ENCODE measurements at places on chromosomes 3 and 15.

DNA sequence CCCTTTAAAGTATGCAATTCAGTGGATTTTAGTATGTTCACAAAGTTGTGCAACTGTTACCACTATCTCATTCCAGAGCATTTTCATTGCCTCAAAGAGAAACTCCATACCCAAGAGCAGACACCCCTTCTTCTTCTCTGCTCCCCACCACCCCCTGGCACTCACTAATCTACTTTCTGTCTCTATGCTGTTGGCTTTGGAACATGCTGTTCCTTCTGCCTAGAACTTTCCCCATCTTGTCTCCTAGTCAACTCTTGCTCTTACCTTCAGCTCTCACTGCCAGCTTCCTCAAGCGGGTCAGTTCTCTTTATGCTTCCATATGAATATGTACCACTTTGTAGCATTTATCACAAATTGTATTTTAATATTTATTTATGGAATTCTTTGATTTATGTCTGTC lies 50.1 kb downstream of the TYRO3 start:
- DNase-seq: no peak

- no peak for DNase-seq
Observed at GRCh38 chr15:29945943-29946596, 123.8 kb upstream of the TJP1 start.

DNA sequence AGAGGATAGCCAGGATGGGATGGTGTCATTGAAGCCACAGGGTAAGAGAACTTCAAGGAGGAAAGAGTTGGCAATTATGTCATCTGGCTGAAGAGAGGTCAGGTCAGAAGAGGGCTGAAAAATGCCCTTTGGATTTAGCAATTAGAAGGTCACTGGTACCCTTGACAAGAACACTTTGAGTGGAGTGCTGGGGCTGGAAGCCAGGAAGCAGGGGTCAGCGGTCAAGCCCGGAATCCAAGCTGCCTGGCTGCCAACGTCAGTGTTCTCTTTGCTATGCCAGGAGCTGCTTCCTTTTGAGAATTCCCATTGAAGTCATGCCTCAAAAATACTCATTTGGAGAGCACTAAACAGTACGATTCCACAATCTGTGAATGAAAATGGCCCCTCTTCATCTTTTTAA lies 386.5 kb downstream of the SHQ1 start:
- DNase-seq: no peak

DNA sequence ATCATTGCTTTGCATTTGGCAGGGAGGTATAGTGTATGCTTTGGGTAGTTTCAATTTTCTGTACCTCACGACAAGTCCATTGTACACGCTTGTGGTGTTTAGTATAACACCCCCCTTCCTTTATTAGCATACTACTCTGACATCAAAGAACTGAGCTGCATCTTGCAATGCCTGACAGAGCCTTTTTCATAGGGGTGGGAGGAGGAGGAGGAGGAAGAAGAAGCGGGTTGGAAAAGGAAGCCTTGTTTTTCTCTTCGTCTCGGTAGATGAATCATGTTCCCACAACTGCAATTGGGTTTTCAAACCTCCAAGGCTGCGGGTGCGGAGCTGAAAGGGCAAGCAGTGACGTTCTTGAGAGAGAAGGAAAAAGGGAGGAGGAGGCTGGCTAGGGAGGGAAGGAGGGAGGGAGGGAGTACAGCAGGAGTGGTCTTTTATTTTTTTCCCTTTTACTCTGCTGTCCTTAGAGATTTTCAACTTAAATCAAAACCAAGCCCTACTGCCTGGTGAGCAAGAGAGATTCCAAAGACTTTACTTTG lies 175.7 kb downstream of the KLHL25 start:
- DNase-seq: peak; percentile 58

DNA sequence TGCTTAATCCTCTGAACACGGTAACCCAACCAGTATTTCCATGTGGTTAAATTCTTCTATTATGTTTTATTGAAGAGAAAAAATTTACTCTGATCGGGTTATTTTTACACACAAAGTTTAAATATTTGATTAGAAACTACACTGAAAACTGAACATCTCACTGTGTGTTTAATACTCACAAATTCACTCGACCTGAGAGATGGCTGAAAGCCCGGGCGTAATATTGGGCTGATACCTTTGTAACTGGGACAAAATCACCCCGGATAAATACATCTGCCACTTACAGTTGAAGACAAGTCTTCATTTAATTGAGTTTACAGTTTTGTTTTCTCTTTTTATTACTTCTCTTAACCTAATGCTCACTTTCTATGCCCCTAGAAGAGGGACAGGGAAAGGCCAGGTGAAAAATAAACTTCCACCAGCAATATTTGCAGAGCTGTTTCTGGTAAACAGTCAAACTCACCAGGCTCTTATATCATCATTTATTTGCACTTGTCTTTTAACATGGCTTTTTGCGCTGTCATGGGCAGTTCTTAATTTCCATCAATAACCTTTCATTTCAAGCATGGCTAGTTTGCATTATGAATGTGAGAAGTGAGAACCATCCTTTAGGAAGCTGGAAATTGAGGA lies 145.6 kb upstream of the TMCO5A start:
- no peak for DNase-seq

DNA sequence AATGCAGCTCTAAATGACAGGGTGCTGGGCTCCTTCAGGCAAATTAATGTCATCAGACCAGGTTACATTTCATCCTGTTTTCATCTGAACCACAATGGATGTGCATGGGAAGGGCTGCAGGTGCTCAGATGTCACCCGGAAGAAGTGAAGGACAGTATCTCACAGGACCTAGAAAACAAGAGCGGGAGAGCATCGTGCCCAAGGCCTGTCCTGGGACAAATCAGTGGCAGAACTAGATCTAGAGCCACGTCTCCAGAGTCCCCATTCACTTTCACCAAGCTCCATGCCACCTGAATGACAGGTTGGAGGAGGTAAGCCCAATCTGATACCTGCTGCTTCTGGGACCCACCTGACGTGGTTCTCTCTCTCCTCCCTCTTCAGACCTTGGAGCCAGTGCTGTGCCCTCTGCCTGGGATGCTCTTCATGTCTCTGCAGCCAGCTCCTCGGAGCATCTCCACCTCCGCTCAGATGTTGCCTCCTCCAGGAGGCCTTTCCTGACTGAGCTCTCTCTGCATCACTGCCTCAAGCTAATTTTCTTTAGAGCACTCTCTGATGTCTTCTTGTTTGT lies 77.3 kb downstream of the CPN2 start:
- DNase-seq: no peak

DNA sequence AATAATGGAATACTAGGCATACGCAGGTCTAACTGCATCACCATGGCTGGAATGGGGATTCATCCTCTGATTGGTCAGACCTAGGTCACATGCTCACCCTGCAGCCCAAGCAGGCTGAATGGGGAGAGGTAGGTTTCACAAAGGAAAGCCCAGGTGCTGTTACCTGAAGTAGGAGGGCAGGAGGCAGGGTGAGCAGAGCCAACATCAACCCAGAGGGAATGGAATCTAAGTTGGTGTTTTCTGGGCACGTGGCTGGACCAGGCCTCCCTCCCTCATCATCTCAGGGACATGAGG lies 6.7 kb upstream of the H1-8 start:
- no peak for DNase-seq

DNA sequence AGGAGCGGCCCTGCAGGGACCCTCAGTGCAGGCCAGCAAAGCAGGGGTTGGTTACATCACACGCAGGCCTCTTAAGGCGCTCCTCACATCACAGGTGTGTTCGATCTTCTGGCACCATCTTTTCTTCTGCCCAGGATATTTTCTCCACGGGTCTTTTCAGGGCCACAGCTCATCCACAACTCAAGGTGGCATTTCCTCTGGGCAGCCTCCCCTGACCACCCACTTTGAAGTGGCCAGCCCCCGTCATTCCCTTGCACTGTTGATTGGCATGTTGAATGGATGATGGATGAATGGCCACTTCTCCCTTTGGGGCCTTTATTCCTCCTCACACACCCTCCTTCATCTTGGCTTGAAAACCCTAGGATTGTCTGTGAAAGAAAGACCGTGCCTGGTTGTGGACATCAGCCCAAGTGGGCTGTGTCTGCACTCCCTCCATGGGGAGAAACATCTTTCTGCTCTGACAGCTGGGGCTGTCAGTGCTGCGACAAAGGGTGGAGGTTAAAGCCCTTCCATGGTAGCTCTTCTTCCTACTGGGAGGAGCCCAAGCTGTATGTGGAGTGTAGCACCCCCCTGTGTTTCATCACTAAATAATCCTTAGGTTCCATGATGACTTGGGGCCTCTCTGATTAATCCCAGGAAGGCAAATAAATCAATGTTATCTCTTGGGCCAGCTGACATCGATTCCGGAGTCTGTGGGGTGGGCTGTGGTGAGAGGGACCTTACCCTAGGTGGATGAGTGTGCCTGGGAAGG lies 102.5 kb downstream of the EPHB1 start:
- no peak for DNase-seq

- no peak for DNase-seq
Observed at GRCh38 chr15:65822316-65822715, 30.2 kb upstream of the DENND4A start.

- no peak for DNase-seq
Observed at GRCh38 chr15:33298631-33299030, 12.1 kb upstream of the RYR3 start.

DNA sequence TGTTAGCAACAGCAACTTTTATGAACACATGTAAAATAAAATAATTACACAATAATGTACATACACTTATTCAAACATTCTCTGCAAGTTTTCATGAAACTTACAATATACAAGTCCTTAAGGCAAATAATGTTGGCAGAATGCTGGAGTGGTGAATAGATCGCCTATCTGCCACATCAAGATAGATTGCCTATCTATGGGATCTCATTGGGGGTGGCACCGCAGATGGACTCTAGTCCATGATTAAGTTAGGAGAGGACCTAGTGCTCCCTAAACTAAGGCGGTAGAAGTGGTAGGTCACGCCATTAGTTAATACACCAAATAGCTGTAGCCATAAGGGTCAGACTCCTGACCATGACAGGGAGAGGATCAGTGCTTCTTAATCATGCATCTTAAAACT lies 315.7 kb downstream of the GBE1 start:
- no peak for DNase-seq

GRCh38 chr15:23467110-23467600 lies 20.1 kb upstream of the GOLGA6L2 start:
- no peak for DNase-seq

GRCh38 chr3:178459038-178459410 lies 77.2 kb upstream of the KCNMB2 start:
- DNase-seq: no peak

DNA sequence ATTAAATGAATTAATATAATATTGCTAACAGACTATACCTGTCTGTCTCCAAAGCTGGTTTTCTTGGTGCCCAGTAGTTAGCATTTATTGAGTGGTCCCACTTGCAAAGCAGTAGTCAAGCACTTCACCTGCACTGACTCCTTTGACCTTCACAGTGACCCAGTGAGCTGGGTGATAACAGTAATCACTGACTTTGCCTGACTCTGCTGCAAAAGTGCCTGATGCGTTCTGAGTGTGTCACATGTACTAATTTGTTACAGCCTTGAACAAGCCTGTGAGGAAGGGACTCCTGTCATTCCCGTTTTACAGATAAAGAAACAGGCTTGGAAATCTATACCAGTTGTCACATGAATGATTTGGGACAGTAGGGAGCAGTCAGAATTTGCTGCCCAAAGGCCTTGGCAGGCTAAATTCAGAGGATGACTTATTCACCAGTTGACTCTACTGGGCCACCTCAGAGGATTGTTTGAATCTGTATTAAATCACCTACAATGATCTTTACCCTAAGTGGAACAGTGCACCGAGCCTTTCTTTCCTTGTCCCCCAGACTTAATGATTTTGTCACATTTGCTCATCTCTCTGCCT lies 116.6 kb upstream of the PLXNA1 start:
- DNase-seq: no peak

DNA sequence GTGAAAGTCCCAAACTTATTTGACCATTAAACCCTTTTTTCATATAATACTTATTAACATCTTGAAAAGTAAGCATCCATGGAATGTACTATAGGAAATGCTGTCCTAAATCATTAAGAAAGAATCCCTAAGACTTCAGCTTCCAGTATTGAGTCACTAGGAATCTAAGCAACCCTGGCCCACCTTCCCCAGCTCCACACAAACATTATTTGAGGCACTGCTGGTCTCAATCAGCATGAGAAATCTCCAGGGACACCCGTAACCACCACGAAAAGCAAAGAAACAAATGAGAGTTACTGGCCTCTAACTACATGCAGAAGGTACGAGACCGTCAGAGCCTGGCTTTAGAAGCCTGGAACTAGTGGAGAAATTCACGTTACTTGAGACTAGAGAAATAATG lies 68.2 kb downstream of the POLQ start:
- DNase-seq: no peak

DNA sequence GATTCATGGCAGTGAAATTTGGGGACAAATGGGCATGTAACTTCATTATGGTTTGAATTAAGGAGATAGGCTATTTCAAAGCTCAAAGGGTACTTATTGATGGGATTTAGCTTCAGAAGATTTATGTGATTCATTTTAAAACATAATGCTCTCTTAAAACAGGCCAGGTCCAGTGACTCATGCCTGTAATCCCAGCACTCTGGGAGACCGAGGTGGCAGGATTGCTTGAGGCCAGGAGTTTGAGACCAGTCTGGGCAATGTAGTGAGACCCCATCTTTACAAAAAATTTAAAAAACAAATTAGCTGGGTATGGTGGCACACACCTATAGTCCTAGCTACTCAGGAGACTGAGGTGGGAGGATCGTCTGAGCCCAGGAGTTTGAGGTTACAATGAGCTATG lies 11.5 kb downstream of the THAP10 start:
- DNase-seq: no peak

GRCh38 chr3:123419850-123420297 lies 29.0 kb downstream of the ADCY5 start:
- peak; percentile 62 for DNase-seq

DNA sequence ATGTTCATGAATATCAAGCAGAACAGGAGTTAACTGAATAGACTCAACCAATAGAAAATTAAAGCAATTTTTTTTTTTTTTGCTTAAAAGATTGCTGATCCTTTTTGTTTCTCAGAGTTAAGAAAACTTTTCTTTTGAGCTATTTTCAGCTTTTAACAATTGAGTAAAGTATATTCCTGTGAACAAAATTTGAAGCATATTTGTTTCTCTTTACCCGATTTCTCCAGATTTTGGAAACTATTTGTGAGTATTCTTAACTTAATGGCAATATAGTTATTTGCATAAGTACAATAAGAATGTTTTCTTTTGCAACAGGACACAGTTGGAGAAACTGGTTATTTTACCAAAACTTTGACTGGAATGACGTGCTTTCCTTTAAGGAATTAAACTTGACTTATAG lies 53.4 kb upstream of the C15orf39 start:
- DNase-seq: no peak

- no peak for DNase-seq
Observed at GRCh38 chr3:62103531-62103930, 269.8 kb downstream of the FEZF2 start.

- no peak for DNase-seq
Observed at GRCh38 chr3:114538211-114538610, 244.4 kb downstream of the TIGIT start.
